ENCODE measurements at places on chromosomes 2 and 18. TPM values are rescaled to one million over a fixed set of nuclear protein-coding genes. Genes with fewer than 3 reads are reported as not detected.

Gene GKN2
- not detected for total RNA-seq

Gene GKN1
- not detected for total RNA-seq

Gene M1AP
- not detected for total RNA-seq

Gene TEX44
- not detected for total RNA-seq

Gene AKAIN1
- not detected for total RNA-seq

Gene FBXO48
- total RNA-seq: 0.23 TPM

Measured in smooth muscle cell of the coronary artery (primary cell).